Left kidney (tissue), 8 donors: ENCODE measurements at places on chromosomes 11 and 22.

DNA sequence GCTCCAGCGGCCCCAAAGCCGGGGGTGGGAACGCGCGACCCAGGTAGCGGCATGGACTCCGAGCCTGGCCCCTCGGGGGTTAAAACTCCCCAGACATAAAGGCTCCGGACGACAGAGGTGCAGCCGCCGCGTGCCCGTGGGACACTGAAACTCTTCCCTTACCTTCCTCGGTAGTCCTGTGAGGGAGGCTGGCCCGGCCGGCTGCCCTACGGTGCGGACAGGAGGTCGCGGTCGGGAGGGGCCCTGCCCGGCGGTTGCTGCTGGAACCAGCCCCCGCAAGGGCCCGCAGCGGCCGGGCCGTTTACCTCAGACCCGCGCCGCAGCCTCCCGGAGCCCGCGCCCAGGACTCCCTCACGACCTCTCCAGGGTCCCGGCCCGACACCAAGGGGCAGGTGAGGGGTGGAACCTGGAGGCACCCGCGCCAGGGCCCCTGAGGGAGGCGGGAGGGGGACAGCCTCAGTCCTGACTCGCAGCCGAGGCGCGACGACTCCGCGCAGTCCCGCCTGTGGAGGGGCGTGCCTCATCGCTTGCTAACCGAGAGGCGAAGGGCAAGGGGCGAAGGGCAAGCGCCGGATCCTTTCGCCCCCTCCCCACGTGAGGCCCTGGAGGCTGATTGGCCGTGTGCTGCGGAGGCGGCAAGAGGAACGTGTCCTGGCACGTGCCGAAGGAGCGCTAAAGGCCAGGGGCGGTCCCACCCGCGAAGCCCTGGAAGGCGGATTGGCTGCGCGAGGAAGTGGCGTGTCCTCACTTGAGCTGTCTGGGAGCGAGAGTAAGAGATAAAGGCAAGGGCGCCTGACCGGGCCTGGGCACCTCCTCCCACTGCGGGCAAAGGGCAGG lies at the start of gene UPB1:
Gene UPB1 (plus strand): TSS at position 805 of the 837 bp plus-strand sequence. CDS start 72 bp downstream, outside the sequence.
- no peak for DNase-seq

DNA sequence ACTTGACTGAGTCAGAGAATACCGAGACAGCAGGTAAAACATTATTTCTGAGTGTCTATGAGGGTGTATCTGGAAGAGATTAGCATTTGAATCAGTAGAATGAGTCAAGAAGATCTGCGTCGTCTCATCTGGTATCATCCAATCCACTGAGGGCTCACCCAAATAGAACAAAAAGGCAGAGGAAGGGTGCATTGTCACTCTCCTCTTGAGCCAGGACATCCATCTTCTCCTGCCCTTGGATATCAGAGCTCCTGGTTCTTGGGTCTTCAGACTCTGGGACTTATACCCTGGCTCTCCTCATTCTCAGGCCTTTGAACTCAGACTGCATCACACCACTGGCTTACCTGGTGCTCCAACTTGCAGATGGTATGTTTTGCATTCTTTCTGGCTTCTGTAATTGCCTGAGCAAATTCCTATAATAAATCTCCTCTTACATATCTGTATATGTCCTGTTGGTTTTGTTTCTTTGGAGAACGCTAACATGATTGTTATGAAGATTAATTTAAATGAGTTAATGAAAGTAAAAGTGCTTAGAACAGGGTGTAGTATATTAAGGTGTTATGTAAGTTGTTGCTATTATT lies 49.3 kb downstream of the ME3 start:
- DNase-seq: no peak

DNA sequence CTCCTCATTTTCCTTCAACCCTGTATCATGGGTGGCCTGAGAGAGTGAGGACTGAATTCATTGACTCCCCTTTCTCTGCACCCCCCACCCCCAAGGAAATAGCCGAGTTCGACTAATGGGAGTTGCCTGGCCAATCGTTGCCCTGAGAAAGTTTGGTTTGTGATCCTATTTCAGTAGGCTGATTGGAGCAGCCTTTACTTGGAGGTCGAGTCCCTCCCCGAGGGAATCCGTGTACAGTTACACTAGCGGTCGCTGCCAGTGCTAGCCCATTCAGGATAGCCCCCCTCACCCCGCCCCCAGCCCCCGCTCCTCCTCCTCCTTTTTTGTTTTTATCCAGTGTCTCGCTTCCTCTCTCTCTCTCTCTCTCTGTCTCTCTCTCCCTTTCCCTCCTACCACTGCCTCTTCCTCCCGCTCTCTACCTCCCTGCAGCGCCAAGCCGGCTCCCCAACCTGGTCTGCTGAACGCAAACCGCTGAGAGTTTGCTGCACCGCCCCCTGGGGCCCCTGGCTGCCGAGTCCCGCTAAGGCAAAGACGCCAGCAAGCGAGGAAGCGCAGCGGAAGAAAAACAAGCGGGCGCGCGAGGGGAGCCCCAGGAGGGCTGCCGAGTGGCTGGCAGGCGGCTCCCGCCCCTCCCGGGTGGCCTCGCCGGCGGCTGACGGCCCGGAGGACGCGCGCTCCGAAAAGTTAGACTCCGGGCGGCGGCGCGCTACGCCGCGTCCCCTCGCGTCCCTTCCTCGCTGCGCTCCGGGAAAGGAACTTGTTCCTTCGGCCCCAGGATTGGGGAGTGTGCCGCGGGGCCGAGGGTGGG lies at the start of gene GRAMD1B:
Gene GRAMD1B (plus strand): TSS at position 357 of the 808 bp plus-strand sequence. CDS start 524 bp downstream, outside the sequence.
- DNase-seq: peak; percentile 82

GRCh38 chr22:42050641-42051180 lies 19.9 kb downstream of the NAGA start:
- DNase-seq: no peak

DNA sequence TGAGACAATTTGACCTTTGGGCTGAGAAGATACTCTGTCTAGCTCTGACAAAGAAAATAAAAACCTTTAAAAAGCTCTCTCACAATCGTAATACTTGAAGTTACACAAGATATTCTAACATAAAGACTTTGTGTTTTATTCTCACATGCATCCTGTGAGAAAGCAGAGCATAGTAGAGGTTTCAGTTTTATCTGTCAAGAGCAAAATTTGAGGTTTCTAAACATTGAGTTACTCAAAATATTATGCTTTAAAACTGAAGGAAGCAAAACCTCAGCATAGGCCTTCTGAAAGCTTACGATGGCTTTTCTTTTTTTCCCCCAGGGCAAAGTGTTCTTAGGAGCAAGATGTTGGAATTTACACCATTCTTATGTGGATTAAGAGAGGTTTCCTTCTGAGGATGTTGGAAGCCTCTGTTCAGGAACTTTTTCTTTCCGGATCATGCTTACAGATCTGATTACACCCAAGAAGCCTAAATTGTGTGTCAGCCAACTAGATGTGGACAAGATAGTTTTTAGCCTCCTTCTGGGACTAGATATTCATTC lies 15.0 kb upstream of the OR51M1 start:
- no peak for DNase-seq

GRCh38 chr11:127943763-127944162 lies 643.6 kb downstream of the ETS1 start:
- DNase-seq: no peak

- no peak for DNase-seq
Observed at GRCh38 chr22:19837915-19838314, 16.8 kb downstream of the GNB1L start.
